Activated CD8-positive, alpha-beta T cell treated with anti-CD3 and anti-CD28 coated beads, Interleukin-2, amount 10 ng/mL, durations not matched to agents 7 days and 5 days (primary cell): ENCODE measurements at places on chromosomes 2 and 18.

DNA sequence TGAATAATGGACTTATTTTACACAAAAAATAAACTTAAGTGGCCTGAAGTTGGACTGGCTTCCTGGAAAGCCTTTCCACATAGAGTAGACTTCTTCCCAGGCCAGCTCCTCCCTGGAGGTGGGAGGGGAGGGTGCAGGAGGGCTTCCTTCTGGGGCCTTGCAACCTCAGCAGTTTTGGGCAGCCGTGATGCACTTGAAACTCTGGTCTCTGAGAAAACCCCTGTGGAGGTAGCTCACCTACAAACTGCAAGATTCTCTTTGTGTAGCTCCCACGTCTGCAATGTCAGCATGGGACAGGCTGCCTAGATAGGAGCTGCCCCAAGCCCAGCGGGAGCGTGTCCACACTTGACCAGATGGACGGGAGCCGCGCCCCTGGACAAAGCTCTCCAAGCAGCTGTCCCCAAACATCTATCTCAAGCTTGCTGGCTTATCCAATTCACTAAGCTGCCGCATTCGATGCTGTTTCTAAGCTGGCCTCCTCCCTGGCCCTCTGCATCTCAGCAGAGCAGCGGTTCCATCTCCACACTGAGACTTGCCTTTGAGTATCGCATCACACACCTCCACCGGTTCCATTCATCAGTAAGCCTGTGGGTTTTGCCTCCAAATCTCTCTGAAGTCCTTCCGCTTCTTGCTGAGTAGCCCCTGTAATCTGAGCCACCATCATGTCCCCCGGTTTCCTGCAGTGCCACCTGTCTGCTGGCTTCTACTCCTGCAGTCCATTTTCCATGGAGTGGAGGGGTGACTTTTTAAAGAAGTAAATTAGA, 1.6 kb upstream of the LPIN1 start:
- H3K4me1 ChIP-seq: peaks cover 59% of the 10 kb centered on the region
- peak overlapping the region; percentile 26 for H3K4me3 ChIP-seq
- no peaks in the 10 kb centered on the region for H3K27me3 ChIP-seq

DNA sequence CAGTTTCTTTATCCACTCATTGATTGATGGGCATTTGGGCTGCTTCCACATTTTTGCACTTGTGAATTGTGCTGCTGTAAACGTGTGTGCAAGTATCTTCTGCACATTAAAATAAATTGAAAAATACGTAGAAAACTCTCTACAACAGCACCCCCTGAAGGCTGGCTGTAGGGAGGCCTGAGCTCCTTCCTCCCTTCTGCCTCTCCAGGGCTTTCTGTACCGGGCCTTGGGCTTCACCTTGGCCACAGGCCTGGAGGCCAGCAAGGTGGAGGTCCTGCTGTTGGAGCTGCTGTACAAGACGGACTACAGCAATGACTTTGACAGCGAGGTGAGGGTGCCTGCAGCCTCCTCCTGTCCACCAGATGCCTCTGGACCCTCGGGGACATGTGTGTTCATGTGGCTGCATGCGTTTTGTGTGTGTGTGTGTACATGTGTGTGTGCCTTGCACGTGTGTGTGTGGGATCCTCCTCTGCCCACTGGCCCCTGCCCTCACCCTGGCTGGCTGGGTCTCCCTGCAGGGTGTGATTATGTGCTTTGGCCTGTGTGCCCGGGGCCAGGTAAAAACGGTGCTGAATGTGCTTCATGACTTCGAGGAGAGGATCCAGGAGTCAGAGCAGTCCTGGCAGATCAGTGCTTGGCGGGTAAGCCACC, 29.2 kb downstream of the MROH2A start:
- no peaks in the 10 kb centered on the region for H3K4me1 ChIP-seq
- H3K27ac ChIP-seq: no peak overlapping the region
- DNase-seq: no peak
- H3K36me3 ChIP-seq: no peaks in the 10 kb centered on the region

DNA sequence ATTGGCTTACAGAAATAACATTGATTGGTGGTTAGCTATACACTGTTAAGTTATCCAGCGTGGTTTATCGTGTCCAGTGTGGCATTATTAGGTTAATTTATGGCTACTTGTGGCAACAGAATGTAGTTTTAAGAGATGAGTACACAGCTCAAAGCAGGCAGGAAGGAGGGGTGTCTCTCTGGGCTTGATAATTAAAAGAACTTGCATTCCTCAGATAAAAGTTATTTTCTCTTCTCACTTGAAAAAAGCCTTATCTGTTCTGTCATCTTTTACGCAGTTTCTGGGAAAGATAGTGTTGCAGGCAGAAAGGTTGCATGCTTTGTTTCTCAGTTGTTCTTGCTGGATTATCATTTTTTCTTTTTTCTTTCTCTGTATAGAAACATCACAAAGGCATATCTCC, 154.4 kb upstream of the COL3A1 start:
- H3K27ac ChIP-seq: no peak overlapping the region
- H3K4me3 ChIP-seq: no peak overlapping the region
- no peak for DNase-seq
- no peaks in the 10 kb centered on the region for H3K27me3 ChIP-seq
- H3K4me1 ChIP-seq: no peaks in the 10 kb centered on the region
- no peaks in the 10 kb centered on the region for H3K36me3 ChIP-seq

- no peak overlapping the region for H3K4me3 ChIP-seq
- no peaks in the 10 kb centered on the region for H3K36me3 ChIP-seq
- H3K4me1 ChIP-seq: no peaks in the 10 kb centered on the region
- H3K27me3 ChIP-seq: peaks cover 11% of the 10 kb centered on the region
- DNase-seq: no peak
Observed at GRCh38 chr2:128590309-128591021, 271.8 kb upstream of the HS6ST1 start.

GRCh38 chr2:38750011-38750890, 910 bp downstream of the SRSF7 start:
- peak overlapping the region; percentile 98 for H3K27ac ChIP-seq
- no peaks in the 10 kb centered on the region for H3K27me3 ChIP-seq
- peak overlapping the region; percentile 93 for H3K4me3 ChIP-seq

GRCh38 chr2:63651356-63651755, 62.6 kb downstream of the MDH1 start:
- H3K4me1 ChIP-seq: no peaks in the 10 kb centered on the region
- H3K27ac ChIP-seq: no peak overlapping the region
- no peak for DNase-seq
- no peaks in the 10 kb centered on the region for H3K36me3 ChIP-seq
- H3K4me3 ChIP-seq: no peak overlapping the region
- H3K27me3 ChIP-seq: no peaks in the 10 kb centered on the region

GRCh38 chr2:130966149-130966774, 127.0 kb downstream of the FAM168B start:
- H3K4me1 ChIP-seq: peaks cover 19% of the 10 kb centered on the region
- H3K27ac ChIP-seq: no peak overlapping the region
- H3K27me3 ChIP-seq: peaks cover 54% of the 10 kb centered on the region

DNA sequence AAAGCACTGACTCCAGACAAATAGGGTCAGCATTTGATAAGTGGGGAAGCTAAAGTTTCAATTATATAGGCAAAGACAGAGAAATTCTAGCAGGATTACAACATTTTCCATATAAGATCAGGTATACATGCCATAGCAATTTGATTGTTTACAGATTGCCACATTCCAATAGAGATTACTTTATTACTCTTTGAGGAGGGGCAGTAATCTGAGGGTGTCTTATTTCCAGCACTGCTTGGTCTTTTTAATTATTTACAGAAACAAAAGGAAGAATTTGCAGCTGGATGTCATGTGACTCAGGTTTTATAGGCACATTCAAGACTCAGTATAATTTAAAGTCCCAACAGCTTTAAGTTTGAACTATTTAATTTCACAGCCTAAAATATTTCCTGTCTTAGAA, 42.5 kb upstream of the GPR39 start:
- H3K4me1 ChIP-seq: no peaks in the 10 kb centered on the region
- no peaks in the 10 kb centered on the region for H3K36me3 ChIP-seq
- no peak overlapping the region for H3K4me3 ChIP-seq
- H3K27me3 ChIP-seq: no peaks in the 10 kb centered on the region
- H3K27ac ChIP-seq: no peak overlapping the region

DNA sequence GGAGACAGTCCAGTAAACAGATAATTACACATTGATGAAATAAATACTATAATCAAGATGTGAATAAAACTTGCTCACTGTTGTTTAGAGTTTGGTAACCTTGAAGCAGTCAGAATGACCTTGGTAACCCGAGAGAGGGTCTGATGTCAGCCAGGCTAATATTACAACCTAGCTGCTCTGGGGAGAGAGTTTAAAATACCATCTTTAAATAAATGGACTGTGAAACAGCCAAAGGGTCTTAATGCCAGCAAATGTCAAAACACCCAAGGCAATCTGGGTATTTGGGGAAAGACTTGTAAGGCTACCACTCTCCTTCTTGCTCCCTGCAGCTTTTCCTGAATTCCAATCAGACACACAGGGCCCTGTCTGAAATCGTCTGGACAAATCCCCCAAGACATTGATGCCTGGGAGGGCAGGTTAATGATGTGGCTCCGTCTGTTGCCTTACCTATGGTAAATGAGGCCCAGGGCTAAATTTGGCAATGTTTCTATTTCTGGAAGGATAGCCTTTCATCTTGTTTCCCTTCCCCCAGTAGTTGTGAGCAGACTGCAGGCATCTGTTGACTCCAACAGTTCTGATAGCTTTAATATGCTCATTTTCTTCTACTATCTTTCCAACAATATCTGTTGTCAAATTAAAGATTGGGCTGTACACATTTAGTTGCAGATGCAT, 43.0 kb upstream of the ITGB6 start:
- DNase-seq: no peak
- no peaks in the 10 kb centered on the region for H3K36me3 ChIP-seq
- H3K27me3 ChIP-seq: peaks cover 3% of the 10 kb centered on the region

DNA sequence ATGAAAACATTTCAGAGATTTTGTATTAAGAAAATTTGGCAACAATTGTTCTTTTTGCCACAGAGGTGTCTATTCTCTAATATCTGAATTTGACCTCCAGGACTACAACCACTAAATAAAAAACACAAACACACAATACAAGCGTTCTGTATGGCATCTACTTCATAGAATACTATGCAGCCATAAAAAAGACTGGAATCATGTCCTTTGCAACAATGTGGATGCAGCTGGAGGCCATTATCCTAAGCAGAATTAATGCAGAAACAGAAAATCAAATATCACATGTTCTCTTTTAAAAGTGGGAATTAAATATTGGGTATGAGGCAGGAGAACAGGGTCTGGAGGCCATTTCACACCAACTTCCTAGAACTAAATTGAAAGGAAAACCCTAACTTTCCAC, 19.5 kb downstream of the SLC25A12 start:
- H3K4me1 ChIP-seq: peaks cover 15% of the 10 kb centered on the region
- H3K27ac ChIP-seq: no peak overlapping the region
- no peaks in the 10 kb centered on the region for H3K27me3 ChIP-seq
- no peak overlapping the region for H3K4me3 ChIP-seq
- H3K36me3 ChIP-seq: peaks cover 35% of the 10 kb centered on the region

DNA sequence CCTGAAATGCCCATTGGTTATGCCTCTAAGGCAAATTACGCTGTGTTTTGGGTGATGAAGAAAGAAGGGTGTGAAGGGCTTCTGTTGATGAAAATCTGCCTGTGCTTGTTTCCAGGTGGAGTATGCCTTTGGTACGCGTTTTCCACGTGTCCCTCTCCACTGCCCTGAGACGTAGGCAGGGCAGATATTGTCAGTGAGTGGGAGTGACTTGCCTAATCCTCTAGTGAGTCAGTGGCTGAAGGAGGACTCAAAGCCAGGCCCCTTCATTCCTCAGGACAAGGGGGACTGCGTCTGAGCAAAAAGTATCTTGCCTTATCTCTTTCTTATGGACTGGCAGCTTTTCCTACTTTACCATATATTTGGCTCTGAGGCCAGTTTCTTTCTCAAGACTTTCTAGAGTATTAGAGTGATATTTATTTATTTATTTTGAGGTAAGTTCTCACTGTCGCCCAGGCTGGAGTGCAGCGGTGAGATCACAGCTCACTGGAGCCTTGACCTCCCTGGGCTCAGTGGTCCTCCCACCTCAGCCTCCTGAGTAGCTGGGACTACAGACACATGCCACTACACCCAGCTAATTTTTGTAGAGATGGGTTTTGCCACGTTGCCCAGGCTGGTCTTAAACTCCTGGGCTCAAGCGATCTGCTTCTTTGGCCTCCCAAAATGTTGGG, 10.2 kb downstream of the RALB start:
- no peak overlapping the region for H3K4me3 ChIP-seq
- H3K4me1 ChIP-seq: peaks cover 9% of the 10 kb centered on the region
- no peaks in the 10 kb centered on the region for H3K27me3 ChIP-seq

GRCh38 chr2:95234286-95234785, 27.0 kb downstream of the ZNF892 start:
- H3K4me3 ChIP-seq: no peak overlapping the region
- no peaks in the 10 kb centered on the region for H3K27me3 ChIP-seq
- H3K27ac ChIP-seq: no peak overlapping the region
- no peaks in the 10 kb centered on the region for H3K36me3 ChIP-seq

GRCh38 chr2:239608260-239608659, 207.4 kb upstream of the HDAC4 start:
- H3K4me3 ChIP-seq: no peak overlapping the region
- DNase-seq: no peak
- H3K27ac ChIP-seq: no peak overlapping the region
- H3K4me1 ChIP-seq: peaks cover 4% of the 10 kb centered on the region
- peaks cover 5% of the 10 kb centered on the region for H3K27me3 ChIP-seq

DNA sequence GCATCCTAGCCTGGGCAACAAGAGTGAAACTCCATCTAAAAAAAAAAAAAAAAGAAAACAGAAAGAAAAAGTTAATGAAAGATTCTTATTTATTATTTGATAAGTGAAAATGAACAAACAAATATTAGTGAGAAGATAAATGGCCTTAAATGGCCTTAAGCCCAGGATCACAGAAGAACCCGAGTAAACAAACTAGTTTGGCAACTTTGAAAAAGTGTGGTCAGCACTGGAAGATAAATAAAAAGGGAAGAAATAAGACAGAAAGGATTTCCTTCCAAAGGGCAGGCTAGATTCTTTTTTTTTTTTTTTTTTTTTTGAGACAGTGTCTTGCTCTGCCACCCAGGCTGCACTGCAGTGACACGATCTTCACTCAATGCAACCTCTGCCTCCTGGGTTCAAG, 692.4 kb downstream of the CPS1 start:
- H3K36me3 ChIP-seq: no peaks in the 10 kb centered on the region
- H3K27ac ChIP-seq: no peak overlapping the region
- H3K4me1 ChIP-seq: no peaks in the 10 kb centered on the region
- no peaks in the 10 kb centered on the region for H3K27me3 ChIP-seq
- H3K4me3 ChIP-seq: no peak overlapping the region

DNA sequence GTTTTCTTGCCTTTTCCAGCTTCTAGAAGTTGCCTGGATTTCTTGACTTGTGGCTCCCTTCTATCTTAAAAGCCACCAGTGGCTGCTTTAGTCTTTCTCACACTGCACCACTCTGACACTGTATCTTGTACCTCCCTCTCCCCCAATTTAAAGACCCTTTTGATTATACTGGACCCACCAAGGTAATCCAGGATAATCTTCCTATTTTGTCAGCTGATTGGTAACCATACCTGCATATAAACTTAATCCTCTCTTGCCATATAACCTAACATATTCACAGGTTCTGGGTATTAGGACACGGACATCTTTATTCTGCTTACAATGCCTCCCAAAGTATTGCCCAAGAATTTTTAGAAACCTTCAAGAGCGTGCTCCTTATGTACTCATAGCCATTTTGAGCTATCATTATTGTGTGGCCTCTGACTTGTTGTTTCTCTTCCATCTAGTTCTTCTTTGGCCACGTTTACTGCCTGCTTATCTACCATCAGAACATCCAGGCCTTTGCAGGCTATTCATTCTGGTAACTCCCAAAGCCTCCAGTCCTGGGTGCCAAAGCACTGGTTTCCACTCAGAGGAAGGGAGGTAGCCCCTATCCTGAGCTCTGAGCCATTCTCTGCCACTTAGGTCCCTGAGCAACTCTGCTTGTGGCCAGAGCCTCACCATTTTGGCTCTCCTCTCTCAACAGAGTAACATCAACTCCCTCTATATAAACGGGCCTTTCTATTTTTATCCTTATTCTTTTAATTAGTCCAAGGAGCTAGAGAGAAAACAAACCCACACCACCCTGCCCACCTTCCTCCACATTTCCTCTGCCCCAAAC, 70.8 kb downstream of the MYO3B start:
- H3K27ac ChIP-seq: no peak overlapping the region
- no peak for DNase-seq
- H3K27me3 ChIP-seq: peaks cover 23% of the 10 kb centered on the region
- no peaks in the 10 kb centered on the region for H3K36me3 ChIP-seq
